Head of caudate nucleus (tissue), 42 donors: ENCODE measurements at places on chromosomes 2 and 18.

DNA sequence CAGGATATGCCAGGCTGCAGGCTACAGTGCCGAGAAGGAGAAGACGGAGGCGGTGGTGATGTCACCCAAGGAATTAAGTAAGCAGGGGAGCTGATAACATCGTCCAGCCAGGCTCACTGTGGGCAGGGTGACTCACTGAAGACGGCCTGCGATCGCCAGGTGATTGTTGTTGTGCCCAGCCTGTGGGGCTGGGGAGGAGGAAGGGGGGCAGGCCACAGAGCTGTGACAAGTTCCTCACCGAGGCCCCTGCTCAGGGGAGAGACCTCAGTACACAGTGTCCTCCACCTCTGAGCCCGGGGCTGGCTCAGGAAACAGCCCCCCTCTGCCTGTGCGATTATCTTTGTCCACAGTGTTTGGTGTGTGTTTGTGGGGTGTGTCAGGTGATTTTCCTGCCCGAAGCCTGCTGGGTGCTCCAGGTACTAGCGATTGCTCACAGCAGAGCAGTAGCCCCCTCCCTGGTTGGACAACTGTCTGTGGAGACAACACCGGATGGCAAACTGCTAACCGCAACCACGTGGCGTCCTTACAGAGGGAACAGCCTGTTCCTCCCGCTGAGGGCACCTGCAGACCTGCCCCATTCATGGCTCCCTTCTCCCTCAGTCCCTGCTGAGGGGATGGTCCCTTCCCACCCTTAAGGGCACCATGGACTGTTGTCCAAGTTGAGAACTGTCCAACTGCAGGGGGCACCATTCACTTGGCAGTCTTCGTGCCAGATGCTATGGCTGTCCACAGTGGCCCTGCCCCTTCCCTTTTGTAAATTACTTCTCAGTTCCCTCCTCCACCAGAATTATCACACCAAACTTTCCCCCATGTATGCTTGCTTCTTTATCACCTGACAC lies 95.1 kb downstream of the ZFP36L2 start:
- peak; percentile 75 for DNase-seq

GRCh38 chr2:12839339-12839738 lies 122.6 kb downstream of the TRIB2 start:
- no peak for DNase-seq

GRCh38 chr2:96342085-96342484 lies 6.5 kb downstream of the NCAPH start:
- no peak for DNase-seq

DNA sequence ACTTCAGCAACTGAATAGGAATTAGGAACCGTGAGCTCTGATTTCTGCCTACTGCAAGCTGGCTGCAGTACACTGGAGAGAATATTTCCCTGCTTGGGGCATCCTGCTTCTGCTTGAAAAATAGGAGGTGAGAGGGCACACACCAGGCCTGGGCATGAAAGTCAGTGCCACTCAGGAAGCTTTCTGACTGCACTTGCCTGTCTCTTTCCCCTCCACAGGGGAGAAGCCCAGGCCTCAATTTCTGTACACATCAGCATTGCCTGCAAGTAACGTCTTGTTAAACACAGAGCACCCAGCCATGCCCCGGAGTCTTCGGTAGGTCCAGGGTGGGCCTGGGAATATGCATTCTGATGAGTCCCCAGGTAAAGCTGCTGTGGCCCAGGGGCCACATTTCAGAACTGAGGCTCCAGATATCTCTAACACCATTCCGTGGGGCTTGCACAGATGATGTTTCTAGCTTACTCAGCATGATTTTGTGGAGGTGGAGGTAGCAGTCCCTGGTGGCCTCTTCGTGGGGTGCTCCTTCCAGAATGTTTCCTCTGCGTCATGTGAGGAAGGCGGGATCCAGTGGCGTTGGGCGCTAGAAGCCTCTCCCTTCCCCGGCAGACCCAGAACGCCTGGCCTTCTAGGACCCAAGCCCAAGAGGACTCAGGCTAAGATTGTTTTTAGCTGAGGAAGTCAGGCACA lies 114.1 kb downstream of the ZBTB7C start:
- DNase-seq = no peak

DNA sequence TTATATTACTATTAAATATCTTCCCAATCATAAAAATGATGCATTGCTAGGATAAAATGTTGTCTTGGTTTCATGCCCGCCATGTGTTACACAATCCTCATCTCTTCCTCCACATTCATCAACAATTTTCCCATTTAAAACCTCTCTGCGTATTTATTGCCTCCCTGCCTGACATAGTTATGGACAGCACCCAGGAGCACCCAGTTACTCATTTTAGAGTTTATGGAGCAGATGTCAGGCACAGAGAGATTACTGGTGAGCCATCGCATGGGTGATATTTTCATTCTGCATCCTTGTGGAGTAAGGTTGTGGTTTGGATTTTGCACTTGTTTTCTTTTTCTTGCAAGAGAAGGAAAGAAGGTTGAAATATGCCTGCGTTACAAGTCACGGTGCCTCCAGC lies 116.7 kb upstream of the NPAS2 start:
- DNase-seq = no peak

GRCh38 chr2:10968176-10968575 lies 56.4 kb downstream of the KCNF1 start:
- no peak for DNase-seq

DNA sequence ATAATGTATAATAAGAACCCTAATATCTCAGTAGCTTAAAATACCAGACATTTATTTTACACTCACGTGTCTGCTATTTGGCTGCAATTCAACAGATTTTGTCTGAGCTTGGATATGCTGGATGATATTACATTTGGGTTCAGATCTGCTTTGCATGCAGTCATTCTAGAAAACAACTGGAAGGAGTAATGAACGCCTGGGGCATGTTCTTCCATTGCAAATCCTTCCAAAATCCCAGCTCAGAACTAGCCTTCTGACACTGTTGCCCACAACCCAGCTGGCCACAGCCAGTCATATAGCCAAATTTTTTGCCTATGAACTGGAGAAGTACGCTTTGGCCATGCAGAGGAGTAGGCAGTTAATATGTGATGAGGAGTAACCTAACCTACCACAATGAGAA lies 597.8 kb upstream of the VRK2 start:
- no peak for DNase-seq
